EH (cell line): ENCODE measurements at places on chromosomes 16 and 17.

DNA sequence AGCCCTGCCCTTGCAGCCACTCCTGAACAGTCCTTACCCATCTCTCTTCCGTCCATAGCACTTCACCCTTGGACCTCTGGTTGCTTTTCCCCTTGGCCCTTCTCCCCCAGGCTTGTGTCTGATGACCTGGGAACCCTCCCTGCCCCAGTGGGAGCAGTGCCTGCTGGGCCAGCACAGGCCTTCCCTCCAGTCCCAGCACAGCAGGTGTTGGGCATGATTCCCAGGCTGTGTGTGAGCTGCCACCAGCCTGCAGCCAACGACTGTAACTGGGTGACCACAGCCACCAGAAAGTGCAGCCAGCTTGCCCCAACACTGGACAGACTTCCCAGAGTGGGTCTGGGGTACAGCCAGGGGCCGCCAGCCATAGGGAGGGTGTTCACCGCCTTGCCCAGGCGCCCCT is 30.0 kb downstream of the CRAMP1 start:
- DNase-seq, result no peak

- DNase-seq, result no peak
These were observed 234.3 kb downstream of the IRX3 start for GRCh38 chr16:54052271-54052670.

DNA sequence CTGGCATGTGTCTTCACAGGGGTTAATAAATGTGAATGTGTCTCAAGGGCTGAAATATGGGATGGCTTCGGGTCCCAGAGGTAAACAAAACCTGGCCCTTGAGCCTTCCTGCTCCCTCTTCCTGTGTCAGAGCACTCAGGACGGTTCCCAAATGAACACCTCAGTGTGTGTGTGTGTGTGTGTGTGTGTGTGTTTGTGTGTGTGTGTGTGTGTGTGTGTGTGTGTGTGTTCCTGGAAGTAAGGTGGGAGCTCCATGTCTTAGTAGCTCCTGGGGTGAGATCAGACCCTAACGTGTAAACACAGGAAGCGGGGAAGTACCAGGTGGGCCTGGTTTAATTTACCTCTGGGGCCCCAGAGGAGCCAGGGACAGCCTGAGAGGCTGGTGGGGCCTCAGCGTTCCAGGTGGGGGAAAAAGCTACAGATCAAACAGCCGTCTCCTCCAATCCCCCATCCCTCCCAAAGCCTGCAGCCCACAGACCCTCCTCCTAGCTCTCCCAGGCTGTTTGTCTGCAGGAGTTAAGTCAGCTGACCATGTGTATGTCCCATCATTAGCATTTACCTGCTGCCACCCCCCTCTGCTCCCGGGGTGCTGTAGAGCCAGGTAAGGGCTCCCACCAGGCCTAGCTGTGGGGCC is 6.1 kb downstream of the KIF19 start:
- no peak for DNase-seq

GRCh38 chr16:83813823-83814658 is 6.3 kb downstream of the HSBP1 start:
- peak; percentile 73 for DNase-seq

DNA sequence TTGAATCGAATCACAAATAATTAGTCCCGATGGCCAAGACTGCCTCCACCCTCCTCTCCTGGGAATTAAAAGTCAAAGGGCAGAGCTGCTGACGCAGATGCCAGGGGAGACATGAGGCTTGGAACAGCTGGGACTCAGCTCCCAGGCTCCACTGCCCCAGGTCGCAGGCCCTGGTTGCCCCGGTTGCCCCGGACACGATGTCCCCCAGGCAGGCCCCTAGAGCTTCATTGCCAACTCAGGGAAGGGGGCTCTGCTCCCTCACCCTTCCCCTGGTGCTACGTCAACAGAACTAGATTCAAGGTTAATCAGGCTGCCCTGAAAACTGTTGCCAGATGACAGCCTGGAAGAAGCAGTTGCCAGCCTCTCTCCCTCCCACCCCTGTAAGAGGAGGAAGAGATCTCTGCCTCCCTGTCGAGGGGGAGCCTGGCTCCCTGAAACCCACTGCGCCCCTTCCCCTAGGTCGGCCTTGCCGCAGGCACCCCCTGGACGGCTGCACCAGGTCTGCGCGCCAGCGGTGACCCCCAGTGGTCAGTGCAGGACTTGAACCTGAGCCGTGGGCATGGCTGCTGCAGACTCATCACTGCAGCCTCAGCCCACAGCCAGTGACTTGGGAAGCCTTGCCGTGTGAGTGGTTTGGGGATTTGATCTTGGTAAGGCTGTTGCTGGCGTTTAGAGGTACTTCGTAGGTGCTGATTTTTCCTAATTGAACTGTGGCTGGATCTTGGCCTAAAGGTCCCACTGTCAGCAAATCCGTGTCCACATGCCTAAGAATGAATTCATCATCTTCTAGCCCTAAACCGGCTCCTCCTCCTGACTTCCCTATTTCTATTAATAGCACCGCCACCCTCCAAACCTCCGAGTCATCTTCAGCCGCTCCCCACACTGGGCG is 84.1 kb upstream of the TOB1 start:
- DNase-seq, result peak; percentile 95

- DNase-seq, result no peak
These were observed 239.6 kb downstream of the UTP18 start for GRCh38 chr17:51499897-51500296.

DNA sequence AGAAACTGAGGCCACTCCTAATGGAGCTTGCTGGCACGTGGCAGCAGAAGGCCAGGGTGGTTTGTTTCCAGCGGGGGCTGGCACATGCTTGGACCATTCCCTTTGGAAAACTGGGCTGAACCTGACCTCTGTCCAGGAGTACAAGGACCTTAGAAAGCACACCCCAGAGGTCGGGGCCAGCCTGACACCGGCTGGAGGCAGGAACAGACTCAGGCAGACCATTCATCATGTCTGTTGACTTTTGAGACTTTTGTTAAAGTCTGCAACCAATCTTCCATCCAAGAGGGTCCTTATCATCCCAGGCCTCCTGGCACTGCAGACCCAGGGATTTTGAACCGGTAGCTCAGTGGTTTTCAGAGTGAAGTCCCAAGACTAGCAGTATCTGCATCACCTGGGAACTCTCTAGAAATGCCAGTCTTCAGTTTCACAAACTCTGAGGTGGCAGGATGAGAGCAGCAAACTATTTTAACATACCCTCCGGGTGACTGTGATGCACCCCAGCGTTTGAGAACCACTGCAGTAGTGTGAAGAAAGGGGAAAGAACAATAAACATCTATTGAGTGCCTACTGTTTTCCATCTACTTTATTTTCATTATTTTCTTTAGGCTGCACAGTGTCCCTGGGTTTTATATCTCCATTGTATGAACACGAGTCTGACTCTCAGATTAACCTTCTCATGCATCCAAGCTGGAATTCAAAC is 145.3 kb upstream of the PLCG2 start:
- no peak for DNase-seq

DNA sequence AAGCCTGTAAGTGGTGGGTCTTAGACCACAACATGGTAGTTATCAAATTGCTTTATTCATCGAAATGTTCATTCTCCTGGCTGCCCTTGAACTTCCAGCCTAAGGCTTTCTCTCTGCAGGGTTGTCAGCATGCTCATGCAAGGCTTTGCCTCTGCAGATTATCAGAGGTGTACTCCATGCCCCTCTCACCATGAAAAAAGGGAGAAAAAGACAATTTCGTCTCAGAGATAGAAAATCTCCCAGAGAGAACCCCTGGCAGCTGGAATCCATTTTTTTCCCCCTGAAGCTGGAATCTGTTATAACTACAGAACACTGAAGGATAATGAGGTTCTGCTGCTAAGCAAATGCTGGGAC is 33.9 kb upstream of the METTL9 start:
- no peak for DNase-seq

DNA sequence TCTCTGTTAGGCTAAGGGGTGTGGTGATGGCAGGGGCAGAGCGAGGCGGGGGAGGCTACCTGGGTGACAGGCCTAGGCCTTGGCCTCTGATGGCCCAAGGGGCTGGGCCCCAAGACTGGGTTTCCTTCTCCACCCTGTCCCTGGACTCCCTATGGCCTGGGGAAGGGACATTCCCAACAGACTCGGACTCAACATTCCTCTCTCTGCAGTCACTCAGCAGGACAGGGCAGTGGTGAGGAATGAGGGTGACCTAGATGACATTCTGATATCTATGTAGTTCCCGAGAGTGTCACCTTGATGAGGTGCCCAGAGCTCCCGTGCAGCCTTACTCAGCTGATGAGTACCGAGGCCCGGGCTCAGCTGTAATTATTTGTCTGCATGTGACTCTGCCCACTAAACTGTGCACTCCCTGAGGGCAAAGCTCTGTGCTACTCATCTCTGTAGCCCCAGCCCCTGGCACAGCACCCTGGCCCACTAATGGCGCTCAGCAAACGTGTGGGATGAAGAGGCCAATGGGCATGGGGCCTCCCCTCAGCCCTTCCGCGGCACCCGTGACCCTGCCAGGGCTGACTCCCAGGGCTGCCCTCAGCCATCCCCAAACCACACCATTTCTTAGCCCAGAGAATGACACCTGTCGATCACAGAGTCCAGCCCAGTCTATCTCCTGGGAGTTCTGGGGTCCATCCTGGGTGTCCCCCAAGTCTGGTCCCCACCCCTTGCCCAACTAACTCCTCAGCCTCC is 2.2 kb downstream of the PLCD3 start:
- DNase-seq, result peak; percentile 70

GRCh38 chr17:56141046-56141839 is 12.0 kb upstream of the ANKFN1 start:
- peak; percentile 76 for DNase-seq

DNA sequence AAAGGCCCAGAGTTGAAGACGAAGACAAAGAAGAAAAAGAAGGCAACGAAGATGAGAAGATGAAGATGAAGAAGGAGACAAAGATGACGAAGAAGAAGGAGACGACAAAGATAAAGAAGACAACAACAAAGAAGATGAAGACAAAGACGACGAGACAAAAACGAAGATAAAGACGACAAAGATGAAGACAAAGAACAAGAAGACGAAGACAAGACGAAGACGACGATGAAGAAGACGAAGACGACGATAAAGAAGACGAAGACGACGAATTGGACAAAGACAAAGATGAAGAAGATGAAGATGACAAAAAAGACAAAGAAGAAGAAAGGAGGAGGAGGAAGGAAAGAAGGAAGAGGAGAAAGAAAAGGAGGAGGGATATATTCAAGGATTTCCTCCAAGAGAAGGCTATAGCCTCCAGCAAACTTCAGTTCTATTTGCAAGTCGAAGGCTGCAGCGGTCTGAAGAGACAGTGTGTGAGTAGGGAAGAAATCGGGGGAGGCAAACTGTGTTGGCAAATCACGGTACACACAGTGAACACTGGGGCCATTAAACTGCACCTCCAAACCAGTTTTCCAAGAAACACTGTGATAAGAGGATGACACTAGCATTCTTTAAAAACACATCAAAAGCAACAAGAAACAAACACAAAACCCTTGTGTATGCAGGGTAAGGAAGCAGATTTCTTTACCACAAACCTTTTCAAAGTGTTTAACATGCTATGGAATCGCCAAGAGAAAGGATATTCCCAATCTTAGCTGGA is 40.5 kb downstream of the MARF1 start:
- DNase-seq, result no peak

DNA sequence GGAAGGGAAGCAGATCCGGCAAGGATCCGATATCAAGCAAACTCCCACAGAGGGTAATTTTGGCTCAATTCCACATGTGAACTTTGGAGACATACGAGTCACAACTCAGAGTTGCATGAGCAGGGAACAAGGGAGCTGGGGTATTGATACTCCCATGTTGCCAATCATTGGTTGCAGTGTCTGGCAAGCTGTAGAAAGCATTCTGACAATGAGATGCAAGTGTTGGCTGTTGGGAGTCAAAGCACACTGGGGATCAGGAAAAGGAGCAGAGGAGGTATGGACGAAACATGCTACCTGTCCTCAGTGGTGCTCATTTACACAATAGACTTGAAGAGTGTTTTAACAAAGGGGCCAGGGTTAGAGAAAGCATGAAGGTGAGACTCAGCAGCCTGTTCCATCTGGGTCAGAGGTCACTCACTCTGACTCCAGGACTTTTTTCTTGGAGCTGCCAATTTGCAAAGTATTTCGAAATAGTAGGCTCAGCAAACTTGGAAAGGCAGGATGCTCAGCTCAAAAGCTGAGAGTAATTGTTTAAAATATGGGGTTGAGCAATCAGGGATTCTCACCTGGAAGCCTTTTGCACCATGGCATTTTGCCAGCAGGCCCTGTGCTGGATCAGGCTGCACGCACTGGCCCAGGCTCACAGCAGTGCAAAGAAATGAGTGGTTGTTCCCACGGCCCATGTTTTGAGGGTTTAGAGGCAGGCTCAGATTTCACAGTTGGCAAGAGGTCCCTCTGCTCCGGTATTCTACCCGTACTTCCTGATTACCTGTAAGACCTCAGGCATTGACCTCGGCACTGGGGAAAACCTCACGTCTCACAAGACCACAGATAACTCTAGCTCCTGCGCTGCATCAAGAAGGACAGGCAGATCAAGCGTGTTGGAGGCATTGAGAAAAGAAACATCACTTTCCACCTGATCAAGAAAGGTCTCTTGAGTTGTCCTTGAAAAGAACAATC is 17.6 kb upstream of the NKD1 start:
- DNase-seq, result no peak

DNA sequence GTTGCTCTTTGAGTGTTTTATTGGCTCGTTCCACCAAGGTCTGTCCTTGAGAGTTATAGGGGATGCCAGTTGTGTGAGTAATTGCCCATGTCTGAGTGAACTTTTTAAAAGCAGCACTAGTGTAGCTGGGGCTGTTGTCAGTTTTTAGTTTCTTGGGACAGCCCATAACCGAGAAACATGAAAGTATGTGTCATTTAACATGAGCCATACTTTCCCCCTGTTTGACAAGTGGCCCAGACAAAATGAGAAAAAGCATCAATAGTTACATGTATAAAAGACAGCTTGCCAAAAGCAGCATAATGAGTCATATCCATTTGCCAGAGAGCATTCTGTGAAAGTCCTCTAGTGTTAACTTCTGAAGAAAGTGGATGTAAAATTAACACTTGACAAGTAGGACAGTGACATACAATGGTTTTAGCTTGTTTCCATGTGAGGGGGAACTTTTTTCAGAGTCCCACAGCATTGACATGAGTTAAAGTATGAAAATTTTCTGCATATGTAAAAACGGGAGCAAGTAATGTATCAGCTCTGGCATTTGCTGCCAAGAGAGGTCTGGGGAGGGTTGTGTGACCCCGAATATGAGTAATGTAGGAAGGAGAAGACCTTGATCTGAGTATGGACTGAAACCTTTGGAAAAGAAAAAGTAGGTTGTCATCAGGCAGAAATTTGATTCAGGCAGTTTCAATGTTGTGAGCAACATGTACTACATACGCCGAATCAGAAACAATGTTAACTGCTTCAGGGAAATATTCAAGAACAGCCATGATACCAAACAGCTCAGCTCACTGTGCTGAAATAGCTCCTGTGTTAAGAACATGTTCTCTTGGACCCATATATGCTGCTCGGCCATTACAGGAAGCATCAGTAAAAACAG is 56.8 kb upstream of the ARL4D start:
- peak; percentile 91 for DNase-seq

DNA sequence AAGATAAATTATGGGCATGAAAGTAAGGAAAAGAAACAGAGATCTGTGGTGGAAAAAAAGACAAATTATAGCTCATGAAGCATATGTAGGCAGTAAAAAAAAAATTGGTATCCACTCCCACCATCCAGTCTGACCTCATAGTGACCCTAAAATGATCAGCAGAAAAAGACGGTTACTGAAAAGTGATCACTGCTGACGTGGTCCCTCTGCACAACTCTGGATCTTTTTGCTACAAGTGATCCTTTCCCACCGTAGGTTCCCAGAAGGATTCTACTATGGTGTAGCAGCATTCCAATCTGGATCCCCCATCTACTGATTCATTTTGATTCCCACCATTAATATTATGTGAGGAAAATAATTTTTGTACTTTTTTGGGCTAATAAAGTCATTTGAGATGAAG is 10.9 kb upstream of the CHST6 start:
- no peak for DNase-seq

- DNase-seq, result no peak
These were observed 121.2 kb downstream of the ANKFN1 start for GRCh38 chr17:56274491-56274890.

GRCh38 chr17:7004398-7005253 is 7.8 kb upstream of the RNASEK start:
- DNase-seq, result peak; percentile 69
